Right forelimb (tissue), 1 donor: ENCODE measurements at places on chromosomes 3 and 15.

DNA sequence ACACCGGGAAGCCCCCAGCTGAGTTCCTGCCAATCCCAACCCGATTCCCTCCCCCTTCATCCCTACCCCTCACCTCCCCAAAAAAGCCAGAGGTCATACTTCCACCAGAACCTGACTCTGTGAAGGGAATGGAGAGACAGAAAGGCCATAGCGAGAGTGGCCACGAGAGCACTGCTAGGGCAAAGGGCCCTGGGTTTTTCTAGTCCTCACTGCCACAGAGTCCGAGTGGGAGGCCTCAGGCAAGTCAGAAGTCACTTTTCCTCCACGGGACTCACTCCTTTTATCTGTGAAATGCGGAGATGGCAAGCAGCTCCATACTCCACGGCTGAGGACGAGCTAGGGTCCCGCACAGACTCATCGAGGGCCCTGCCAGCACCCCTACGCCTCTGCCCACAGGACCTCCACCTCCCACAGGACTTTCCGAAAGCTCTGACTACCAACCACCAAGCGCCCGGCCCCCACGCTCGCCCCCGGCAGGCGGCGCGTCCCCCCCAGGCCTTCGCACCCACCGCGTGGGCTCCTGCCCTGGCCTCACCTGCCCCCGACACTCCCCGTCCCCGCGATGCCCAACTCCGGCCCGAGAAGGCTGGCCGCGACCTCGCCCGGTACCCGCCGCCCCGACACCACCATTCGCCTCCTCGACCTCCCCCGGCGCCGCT is 792 bp downstream of the ATP13A3 start:
- DNase-seq = peak; percentile 60

- no peak for DNase-seq
Measured at GRCh38 chr3:187167777-187168176, 28.5 kb upstream of the RPL39L start.

GRCh38 chr3:186640473-186640818 is 247 bp downstream of the FETUB start:
- DNase-seq = no peak

DNA sequence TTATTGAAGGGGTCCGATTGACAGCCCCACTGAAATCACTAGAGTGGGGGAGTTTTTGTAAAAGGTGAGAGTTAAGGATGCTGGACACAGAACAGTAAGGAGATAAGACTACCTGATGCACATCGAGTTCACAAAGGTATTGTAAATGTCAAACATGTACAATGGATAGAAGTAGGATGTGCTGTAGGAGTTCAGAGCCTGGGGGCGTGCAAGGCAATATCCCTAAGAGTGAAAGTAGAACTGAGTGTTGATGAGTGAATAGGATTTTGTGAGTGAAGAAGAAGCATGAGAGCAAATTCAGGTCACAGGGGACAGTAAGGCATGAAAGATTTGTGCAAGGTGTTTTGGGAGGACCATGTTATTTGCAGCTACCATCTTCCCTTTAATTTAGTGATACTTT is 21.5 kb downstream of the DOCK3 start:
- no peak for DNase-seq

DNA sequence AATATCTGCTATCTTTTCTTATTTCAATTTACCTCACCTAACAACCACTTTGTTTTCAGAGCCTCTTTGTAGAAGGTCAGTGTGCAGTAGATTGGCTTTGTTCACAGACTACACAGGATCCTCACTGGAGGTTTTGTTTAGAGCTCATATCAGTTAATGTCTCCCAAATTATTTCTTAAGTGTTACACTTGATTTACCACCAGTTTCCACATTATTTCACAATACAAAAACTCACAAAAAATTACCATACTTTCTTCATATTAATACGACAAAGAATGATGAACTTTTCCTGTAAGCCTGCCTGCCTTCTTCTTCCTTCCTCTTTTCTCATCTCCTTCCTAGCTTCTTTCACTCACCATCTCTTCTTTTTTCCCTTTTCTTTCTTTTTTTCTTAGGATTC is 133.3 kb downstream of the ALCAM start:
- no peak for DNase-seq

DNA sequence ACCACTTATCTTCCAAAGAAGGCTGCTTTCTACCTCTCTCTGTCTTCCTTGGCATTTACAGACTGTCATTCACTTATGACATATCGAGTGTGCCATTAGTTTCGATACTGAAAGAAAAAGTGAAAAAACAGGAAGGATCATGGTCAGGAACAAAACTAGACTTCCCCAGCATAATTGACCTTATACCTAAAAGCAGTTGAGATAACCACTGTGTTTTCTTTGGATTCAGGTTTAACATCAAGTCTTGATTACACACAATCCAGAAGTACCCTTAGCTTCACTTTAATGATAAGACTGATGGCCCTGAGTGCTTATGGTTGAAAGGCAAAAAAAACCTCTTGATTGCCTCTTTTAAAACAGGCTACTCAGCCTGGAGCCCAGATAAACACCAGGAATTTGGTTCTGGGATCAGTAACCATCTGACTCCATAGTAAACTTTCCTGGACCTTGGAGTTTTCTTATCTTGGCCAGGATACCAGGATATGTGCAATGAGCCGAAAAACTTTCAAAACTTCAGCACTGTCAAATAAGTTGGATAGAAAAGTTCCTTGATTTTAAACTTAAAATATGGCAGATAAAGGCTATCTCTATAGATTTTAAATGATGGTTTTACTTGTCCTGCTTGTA is 5.0 kb upstream of the UACA start:
- DNase-seq = no peak

GRCh38 chr3:73319179-73319769 is 257.8 kb downstream of the EBLN2 start:
- DNase-seq = no peak

DNA sequence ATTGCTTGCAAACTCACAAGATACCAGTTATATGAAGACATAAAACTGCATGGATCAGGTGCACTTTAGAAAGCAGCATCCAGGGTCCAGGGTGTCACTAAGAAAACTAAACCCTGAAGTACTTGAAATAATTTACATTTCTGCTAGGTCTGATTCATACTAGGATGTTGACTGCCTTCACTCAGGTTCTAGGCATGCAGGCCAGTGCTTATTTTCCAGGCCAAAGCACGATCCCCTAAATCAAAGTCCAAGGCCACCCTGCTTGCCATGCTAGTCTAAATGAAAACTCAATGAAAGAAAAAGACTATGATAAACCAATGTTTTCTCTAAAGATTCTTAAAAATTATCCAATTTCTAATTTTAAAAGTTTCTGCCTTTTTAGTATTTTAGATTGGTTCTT is 49.4 kb downstream of the GREM1 start:
- DNase-seq = no peak

GRCh38 chr15:62900071-62900802 is 142.3 kb upstream of the TPM1 start:
- no peak for DNase-seq

GRCh38 chr3:96027718-96028117 is 786.7 kb upstream of the EPHA6 start:
- DNase-seq = no peak

- no peak for DNase-seq
Measured at GRCh38 chr3:65540666-65541065, 498.1 kb downstream of the MAGI1 start.

DNA sequence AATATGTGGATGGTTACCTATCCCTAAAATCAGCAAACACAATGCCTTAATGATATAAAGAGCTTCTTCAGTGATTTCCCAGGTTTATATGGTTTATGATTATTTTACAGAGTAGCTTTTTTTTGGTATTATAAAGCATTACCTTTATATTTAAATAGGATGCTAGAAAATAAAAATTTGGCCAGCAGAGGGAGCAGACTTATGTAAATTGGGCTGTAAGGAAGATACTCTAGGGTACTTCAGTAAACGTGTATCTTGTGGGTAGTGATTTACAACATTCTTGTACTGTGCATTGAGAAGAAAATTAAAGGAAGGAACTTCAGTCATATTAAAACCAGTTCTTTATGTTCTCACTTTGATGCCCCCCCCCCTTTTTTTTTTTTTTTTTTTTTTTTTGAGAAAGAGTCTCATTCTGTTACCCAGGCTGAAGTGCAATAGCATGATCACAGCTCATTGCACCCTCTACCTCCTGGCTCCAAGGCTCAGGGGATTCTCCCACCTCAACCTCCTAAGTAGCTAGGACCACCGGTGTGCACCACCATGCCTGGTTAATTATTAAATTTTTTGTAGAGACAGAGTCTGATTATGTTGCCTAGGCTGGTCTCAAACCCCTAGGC is 167.9 kb downstream of the BBX start:
- no peak for DNase-seq

DNA sequence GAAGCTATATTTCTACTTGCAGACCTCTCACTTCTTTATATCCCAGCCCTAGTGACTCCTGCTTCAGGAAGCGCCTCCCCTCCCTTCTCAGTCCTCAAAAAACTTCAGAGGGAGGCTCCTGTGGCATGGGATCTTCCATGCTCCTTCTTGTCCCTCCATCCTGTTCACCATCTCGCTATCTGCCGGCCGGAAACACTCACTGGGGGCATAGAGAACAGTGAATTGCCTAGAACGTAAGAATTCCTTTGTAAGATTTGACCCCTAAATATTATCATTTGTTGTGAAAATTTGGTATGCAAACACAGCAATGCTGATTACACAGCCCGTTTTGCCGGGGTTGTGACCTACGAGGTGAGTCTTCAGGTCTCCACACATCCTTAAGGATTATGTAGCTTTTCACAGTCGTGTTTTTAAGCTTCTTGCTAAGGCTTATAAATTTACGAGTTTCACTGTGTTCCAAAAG is 218.7 kb upstream of the ATP10A start:
- DNase-seq = no peak
